Activated T-cell treated with anti-CD3 and anti-CD28 coated beads, Interleukin-2, amount 50 U/mL, for 72 hours (primary cell): ENCODE measurements at places on chromosomes 7 and 10.

DNA sequence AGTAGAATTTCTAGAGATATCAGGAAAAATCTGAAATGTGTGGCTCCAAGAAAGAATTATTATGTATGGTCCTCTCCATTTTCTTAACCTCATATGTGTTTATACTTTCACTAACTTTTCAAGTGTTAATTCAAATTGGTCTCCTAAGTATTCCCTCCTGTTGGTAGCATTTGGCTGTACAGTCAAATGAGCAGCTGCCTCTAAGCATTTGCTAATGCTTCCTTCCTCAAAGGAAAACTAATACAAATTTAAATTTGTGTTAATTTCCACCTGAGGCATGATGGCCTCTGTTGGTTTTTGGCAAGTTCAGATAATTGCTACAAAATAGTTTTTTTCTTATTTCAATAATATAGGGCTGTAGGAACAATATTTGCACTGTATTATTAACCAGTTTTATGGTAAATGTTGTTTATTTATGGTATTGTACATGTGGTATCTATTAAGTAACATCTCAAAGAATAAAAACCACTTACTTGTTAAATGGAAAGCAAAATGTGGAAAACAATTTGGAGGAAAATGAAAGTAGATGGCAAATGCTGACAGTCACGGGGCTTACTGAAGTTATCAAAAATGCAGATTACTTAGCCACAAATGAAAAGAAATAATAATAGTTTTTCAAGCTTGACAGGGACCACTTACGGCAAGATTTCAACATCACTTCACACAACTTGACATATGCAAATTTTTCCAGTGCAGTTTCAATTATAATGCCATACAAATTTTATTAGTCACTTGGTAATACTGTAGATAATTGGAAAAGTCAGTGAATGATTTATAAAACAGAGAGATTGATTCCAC, 299.3 kb upstream of the MEOX2 start:
- DNase-seq, result no peak

GRCh38 chr7:45982907-45983719, 62.0 kb upstream of the IGFBP3 start:
- no peak for DNase-seq

DNA sequence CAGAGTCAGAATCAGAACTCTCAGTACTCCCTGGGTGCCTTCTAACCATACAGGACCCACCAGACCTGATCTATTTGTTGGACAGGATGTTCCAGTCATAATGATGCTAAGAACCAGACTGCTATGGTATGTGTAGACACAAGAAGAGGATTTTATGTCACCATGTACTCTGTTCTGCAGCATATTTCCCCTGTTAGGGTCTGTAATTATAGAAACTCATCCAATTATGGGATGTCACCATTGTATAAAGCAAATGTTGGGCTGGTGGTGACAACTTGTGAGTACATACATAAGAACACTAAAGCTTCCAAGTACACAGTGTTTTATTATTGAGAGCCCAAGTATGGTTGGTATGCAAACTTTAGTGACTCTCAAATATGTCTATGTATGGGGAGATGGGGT, 67.1 kb upstream of the AGBL3 start:
- no peak for DNase-seq

GRCh38 chr10:80172896-80173295, 32.4 kb downstream of the ANXA11 start:
- DNase-seq, result no peak

GRCh38 chr7:30321089-30321881, 36.9 kb downstream of the ZNRF2 start:
- DNase-seq, result no peak

- no peak for DNase-seq
Observed at GRCh38 chr7:128053023-128053422, 21.8 kb upstream of the LRRC4 start.

- no peak for DNase-seq
Observed at GRCh38 chr7:33562996-33563395, 342.3 kb upstream of the BMPER start.

DNA sequence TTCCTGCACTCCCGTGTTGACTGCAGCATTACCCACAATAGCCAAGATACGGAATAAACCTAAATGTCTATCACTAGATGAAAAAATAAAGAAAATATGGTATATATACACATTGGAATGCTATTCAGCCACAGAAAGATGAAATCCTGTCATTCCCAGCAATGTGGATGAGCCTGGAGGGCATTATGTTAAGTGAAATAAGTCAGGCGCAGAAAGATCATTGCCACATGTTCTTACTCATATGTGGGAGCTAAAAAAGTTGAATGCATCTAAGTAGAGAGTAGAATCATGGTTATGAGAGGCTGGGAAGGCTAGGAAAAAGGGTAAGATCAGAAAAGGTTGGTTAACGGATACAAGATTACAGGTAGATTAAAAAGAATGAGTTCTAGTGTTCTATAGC, 219.1 kb upstream of the MKI67 start:
- DNase-seq, result no peak
